ENCODE measurements at places on chromosomes 11 and 22. TPM values are rescaled to one million over a fixed set of nuclear protein-coding genes. Genes with fewer than 3 reads are reported as not detected.

DNA sequence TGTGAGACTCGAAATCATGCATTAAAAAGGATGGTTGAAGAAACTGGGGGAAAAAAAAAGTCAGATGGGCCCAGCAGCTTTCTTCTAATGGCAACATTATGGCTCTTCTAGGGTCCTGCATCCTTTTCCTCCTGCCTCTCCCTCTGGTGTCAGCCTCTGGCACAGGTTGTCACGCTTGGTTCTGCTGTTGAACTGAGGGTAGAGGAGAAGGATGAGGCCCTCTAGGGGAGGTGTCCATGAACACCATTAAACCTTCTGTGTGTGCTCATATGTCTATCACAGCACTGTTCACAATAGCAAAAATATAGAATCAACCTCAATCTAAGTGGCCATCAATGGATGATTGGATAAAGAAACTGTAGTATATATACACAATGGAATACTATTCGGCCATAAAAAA lies 36.0 kb downstream of the BUD13 start:
- no peak for DNase-seq

DNA sequence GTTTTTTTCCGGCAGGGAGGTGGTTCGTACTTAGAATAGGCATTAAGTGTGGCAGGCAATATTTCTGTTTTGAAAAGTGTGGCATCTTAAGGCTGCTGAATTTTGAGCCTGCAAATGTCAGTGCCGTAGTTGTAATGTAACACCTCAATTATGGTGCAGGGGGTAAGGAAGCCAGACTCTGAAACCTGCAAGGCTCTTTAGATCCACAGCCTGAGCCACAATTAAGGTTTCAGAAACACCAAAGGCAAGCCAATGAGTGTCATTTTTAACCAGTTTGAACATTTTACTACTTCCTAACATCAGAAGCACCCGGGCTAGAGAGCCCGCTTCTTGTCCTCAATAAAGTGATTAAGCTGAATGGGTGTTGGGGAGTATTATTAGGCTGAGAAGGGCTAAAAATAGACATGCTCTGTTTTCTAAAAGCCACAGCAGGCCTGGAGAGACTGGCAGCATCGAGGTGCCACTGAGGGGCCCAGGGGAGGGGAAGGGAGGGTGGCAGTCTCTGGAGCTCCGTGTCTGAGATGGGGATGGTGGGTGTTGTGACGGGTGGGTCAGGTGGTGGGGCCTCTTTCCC lies 113.4 kb downstream of the ZBTB16 start:
- DNase-seq: no peak

INS gene
- not detected for total RNA-seq

DNA sequence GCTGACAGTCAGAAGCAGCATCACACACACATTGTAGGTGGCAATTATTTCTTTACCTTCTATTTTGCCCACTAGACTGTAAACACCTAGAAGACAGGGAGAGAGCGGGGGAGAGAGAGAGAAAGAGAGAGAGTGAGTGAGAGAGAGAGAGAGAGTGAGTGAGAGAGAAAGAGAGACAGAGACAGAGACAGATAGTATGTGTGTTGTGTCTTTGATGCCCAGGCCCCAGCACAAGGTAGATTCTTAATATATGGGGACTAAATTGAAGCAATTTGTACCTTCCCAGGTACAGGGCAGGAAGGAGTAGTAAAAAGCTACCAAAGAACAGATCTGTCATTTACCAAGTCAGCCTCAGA lies 163.7 kb downstream of the PKNOX2 start:
- DNase-seq: no peak

DNA sequence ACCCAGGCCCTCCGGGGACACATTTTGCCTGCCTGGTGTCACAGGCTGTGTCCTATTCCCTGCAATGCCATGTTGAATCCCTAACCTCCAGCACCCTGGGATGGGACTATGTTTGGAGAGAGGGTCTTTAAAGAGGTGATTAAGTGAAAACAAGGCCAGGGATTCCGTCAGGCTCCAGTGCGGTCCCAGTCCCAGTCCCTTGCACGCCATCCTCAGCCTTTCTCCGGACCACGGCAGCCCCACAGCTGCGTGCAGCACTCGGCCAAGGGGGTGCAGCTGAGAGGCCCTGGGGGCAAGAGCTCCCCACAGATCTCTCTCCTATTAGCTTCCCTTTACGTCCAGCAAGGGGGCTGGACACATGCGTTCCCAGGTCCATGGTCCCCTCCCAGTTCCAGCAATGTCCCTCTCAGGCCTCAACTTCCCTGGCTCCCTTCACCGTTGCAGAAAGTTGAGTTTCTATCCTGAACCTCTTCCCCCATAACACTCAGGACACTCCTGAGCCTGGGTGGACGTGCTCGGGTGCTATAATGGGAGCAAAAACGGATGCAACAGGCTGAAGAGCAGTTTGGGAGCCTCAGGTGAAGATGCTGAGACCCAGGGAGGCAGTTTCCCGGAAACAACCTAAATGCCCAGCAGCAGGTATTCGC lies 1422.7 kb downstream of the BRD1 start:
- no peak for DNase-seq

TMEM191C gene
- total RNA-seq: 0.68 TPM

GRCh38 chr11:64768300-64768694 lies 8.5 kb upstream of the PYGM start:
- no peak for DNase-seq

DNA sequence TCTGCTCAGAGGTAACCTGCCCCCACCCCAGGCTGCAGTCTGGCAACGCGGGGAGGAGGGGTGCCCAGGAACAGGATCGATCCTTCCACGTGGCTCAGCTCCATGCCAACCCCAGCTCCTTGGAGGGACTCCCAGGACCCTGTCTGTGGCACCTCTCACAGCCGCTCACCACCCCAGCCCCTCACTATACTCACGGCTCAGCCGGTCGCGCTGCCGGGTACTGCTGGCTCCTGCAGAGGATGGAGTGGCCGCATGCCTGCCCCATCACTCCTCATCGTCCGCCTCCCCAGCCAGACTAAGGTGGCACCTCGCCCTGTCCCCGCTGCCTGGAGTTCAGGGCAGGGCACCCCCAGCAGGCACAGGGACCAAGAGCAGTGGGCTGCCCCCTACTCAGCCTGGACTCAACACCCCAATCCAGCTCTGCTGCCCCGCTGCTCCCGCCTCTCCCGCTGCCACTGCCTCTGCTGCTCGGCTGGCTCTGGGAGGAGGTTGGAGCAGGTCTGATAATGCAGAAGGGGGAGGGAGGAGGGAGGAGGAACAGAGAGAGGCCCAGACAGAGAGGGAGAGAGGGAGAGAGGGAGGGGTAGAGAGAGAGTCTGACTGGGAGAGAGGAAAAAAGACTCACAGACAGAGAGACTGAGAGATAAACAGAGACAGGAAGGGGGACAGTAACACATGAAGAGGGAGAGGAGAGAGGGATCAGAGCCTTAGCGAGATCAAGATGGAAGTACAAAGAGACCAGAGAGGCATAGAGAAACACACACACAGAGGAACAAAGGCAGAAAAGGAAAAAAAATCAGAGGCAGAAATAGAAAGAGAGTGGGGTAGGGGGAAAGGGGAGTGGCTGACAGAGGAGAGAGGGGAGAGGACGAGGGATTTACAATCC lies at the start of gene PDE2A:
Gene PDE2A (minus strand): TSS at position 480 of the 886 bp plus-strand sequence. CDS start 215 bp downstream, at position 265.
- DNase-seq: no peak

DNA sequence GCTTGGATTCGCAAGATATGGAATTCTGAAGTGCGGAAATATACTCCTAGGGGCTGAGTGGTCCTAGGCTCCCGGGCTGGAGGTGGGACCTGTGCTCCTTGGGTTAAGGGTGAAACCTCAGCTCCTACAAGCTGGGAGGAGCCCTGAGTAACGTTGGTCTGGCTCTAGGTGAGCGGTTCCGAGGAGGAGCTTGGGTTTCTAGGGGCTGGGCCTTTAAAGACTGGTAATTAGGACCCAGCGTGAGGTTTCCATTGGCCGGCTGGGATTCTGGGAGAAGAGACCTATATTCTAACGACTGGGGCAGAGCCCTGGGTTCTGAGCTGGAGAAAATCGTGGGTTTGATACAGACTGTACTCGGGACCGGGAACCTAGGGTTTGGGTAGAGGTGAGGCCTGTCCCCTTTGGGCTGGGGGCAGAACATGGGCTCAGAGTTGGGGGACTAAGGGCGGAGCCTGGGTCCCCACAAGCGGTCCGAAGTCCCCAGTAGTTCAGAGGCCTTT lies 882 bp upstream of the MAP4K2 start:
- DNase-seq: no peak
